ENCODE measurements at places on chromosomes 2 and 18.

DNA sequence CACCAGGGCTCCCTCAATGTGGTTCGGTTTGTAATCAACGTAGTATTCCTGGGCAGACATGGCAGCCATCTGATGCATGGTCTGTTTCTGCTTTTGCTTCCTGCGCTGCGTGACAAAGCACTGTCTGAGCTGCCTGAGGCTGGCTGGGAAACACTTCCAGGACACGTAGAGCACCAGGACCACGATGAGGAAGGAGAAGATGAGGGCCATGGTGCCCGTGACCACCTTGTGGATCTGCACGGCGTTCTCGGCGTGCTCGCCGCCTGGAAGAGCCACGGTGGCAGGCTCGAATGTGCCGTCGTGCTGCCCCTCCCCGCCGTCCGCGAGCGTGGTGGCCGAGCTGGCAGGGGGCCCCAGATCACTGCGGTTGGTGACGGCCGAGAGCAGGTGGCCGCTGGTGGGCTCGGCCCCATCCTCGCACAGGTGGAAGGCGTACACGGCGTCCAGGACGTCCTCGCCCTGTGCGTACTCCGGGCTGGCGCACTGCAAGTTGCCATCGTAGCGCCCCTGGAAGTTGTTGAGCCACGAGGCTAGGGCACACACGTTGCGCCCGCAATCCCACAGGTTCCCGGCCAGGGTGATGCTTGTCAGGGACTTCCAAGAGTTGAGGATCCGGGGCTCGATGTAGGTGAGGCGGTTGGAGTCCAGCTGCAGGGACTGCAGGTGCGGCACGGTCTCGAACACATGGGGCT lies 2.1 kb downstream of the LRRTM1 start:
- DNase-seq: peak; percentile 28

- no peak for DNase-seq
Observed at GRCh38 chr18:52343731-52344340, 3.8 kb downstream of the DCC start.

- no peak for DNase-seq
Observed at GRCh38 chr2:24576617-24577016, 85.6 kb downstream of the NCOA1 start.

DNA sequence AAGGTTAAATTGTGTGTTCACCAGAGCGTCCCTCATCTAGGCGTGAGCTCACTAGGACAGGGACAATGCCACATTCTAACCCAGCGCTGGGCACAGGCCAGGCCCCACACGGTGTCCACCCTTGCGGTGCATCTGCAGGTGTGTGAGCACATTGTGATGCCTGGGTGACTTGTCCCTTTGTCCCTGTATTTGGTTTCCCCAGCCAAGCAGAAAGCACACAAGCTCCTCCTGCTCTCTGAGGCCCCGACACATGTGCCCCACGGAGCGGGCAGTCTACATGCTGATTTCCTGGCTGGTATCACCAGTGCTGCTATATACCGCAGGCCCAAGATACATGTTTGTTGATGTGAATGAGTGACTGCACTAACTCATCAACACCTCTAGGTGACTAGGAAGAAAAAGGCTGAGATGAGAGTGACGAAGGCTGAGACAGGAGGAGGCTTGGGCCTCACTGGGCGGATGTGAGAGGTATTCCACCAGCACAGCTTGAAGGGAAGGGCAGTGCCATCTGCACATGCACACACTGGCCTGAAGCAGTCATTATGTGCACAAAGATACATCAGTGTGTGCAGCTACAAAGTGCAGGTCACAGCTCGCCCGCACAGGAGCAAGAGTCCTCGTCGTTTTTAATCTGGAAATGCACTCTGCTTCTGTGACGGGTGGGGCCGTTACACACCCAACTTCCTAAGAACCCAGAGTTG lies 205.9 kb downstream of the EIPR1 start:
- peak; percentile 13 for DNase-seq

- no peak for DNase-seq
Observed at GRCh38 chr2:123870881-123871276, 154.2 kb upstream of the CNTNAP5 start.

DNA sequence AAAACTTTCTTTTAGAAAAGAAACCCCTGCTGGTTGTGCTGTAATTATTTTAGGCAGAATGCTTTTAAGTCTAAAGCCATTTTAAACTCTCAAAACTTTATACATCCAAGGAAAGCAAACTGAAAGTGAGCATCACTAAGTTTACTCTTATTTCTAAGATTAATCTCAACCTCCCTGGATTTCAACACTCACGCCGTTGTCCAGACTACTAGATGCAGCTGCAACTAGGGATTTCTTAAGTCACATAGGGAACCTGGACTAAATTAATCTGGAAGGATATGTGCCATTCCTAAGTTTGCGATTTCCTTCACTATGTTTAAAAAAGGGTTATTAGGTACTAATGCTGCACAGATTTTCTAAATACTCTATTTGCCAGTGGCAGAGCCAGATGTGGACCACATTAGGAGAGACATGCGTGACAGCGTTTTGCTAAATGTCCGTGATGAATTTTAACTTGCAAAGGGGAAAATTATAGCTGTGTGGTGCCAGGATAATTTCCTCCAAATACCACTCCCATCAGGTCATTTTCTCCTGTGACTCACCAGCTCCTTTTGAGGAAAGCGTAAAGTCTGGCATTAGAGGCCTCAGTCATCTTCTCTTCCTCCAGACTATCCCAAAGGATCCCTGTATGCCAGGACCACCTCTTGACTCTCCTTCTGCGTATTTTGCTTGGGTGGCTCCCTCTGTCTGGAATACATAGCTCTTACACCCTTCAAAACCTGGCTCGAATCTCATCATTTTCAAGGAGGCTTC lies 143.7 kb downstream of the ATL2 start:
- no peak for DNase-seq

Measured in activated naive CD8-positive, alpha-beta T cell treated with anti-CD3 and anti-CD28 coated beads, Interleukin-2, amount 10 ng/mL, durations not matched to agents 7 days and 5 days (primary cell).